ENCODE measurements at places on chromosomes 12 and 14.

DNA sequence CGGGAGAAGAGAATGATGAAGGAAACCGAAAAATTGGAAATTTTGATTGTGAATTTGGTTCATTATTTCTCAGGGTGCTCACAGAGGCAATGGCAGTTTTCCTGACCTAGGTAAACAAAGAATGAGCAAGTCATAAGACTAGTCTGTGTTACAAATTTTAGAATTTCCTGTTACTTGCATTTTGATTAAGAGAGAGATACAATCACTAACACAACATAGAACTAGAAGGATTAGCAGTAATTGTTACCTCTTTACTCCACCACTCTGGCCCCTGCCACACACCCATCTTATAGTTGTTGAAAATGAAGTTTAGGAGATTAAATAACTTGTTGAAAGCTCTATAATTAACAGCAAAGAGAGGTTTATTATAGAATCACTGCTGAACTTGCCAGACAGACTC is 62.0 kb downstream of the CATSPERB start:
- no peak overlapping the region for H3K4me3 ChIP-seq
- no peak for DNase-seq
- H3K27me3 ChIP-seq = no peaks in the 10 kb centered on the region
- H3K36me3 ChIP-seq = no peaks in the 10 kb centered on the region
- H3K4me1 ChIP-seq = no peaks in the 10 kb centered on the region
- H3K27ac ChIP-seq = no peak overlapping the region

DNA sequence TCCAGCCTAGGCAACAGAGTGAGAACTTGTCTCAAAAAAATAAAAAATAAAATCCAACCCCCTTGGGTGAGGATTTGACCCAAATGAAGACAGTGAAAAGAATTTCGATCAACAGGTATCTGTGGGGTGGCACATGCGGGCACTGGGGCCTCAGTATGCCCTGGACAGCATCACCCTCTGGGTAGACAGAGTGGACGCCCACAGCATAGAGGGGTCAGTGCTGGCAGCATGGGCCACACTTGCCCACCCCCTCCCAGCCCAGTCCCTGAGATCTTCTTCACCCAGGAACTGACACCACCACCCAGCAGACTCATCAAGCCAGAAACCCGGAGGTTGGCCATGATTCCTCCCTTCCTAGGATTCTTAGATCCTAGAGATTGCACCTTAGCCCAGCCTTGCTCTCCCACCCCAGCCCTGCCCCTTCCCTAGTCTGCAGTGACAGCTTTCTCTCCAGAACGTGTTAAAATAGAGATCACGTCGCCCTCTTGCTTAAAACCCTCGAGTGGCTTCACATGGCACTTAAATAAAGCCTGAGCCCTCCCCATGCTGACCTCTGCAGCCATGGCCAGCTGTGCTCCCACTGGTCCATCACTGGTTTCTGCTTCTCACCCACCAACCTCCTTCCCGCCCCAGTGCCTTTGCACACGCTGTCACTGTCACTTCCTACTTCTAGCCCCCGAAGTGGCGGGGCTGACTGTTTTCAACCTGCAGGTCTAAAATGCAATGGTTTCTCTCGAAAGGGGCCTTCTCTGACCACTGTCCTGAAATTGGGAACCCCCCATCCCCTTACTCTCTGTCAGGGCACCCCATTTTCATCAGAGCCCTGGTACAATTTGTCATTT is 26.2 kb upstream of the DYNC1H1 start:
- H3K27ac ChIP-seq = no peak overlapping the region
- no peaks in the 10 kb centered on the region for H3K36me3 ChIP-seq
- no peak overlapping the region for H3K4me3 ChIP-seq
- no peaks in the 10 kb centered on the region for H3K4me1 ChIP-seq
- no peak for DNase-seq

DNA sequence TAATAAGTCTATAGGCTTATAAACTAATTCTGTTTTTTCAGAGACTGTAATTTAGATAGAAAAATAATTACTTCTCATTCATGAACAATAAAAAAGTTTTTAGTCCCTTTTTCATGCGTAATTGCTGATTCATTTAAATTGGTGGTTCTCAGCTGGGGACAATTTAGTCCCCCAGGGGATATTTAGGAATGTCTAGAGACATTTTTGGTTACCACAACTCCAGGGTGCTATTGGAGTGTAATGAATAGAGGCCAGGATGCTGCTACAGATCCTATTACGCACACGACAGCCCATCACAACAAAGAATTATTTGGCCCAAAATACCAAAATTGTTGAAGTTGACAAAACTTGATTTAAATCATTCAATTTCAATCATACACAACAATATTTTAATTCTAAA is 22.8 kb upstream of the VCPKMT start:
- no peak overlapping the region for H3K27ac ChIP-seq
- no peak overlapping the region for H3K4me3 ChIP-seq
- DNase-seq = no peak
- no peaks in the 10 kb centered on the region for H3K36me3 ChIP-seq

DNA sequence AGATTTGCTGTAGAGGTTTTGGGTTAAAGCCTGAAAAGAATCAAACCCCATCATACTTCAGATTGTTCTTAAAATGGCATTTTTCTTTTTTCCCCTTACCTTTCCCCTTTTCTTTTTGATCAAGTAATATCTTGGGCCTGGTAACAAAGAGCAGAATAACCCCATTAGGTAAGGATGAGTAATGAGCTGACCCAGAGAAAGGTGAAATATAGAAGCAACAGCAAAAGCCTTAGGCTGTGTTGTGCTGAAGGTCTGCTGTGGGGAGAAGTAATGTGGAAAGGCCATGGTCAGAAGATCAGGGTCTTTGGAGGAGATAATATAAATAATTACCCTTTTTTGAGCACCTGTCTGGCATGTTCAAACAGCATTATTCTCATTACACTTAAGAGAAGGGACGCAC is 42.3 kb downstream of the MIA2 start:
- no peak overlapping the region for H3K4me3 ChIP-seq
- peaks cover 28% of the 10 kb centered on the region for H3K36me3 ChIP-seq
- H3K27ac ChIP-seq = no peak overlapping the region
- H3K27me3 ChIP-seq = no peaks in the 10 kb centered on the region
- DNase-seq = no peak

DNA sequence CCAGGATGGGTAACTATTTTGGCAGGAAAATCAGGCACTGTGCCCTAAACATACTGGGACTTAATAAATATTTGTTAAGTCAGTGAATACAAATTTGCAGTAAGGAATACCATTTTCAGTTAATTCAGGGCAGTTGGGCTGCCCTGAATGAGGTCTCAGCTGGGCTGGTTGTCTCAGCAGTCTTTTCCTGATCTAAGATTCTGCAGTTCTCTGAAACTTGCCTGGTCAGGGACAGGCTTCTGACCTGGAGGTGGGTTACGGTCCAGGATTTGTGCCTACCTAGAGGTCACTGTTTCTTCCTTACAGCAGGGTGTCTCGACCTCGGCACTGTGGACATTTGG is 160.6 kb downstream of the KTN1 start:
- H3K4me1 ChIP-seq = no peaks in the 10 kb centered on the region
- H3K27me3 ChIP-seq = no peaks in the 10 kb centered on the region
- no peaks in the 10 kb centered on the region for H3K36me3 ChIP-seq
- DNase-seq = no peak
- no peak overlapping the region for H3K27ac ChIP-seq
- H3K4me3 ChIP-seq = no peak overlapping the region

GRCh38 chr14:52467515-52468266 is 84.6 kb downstream of the TXNDC16 start:
- no peak overlapping the region for H3K4me3 ChIP-seq
- H3K36me3 ChIP-seq = no peaks in the 10 kb centered on the region
- H3K4me1 ChIP-seq = no peaks in the 10 kb centered on the region
- DNase-seq = no peak
- no peaks in the 10 kb centered on the region for H3K27me3 ChIP-seq
- no peak overlapping the region for H3K27ac ChIP-seq

- H3K4me3 ChIP-seq = no peak overlapping the region
- H3K4me1 ChIP-seq = no peaks in the 10 kb centered on the region
- peaks cover 56% of the 10 kb centered on the region for H3K36me3 ChIP-seq
- no peak overlapping the region for H3K27ac ChIP-seq
These were observed 36.4 kb downstream of the TRAFD1 start for GRCh38 chr12:112161711-112162110.

DNA sequence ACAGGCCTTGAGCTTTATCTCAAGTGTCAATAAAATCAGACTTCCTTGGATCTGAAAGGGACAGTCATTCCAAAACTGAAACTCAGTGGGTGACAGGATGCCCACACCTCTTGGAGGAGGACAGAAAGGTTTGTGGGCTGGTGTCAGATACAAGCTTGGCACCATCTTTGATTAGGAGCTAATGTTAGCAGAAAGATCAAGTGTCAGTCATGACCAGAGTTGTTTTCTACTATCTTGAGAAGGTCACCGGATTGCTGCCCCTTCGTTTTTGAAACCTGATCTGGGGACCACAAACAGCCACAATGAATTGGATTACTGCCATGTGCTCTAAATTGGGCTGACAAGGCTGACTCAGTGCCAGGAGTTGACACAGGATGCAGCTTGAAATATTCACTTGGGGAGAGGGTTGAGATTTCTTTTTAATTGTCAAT is 88.3 kb downstream of the OTOGL start:
- no peak overlapping the region for H3K27ac ChIP-seq
- H3K27me3 ChIP-seq = no peaks in the 10 kb centered on the region
- no peak overlapping the region for H3K4me3 ChIP-seq
- no peak for DNase-seq
- H3K4me1 ChIP-seq = peaks cover 3% of the 10 kb centered on the region

DNA sequence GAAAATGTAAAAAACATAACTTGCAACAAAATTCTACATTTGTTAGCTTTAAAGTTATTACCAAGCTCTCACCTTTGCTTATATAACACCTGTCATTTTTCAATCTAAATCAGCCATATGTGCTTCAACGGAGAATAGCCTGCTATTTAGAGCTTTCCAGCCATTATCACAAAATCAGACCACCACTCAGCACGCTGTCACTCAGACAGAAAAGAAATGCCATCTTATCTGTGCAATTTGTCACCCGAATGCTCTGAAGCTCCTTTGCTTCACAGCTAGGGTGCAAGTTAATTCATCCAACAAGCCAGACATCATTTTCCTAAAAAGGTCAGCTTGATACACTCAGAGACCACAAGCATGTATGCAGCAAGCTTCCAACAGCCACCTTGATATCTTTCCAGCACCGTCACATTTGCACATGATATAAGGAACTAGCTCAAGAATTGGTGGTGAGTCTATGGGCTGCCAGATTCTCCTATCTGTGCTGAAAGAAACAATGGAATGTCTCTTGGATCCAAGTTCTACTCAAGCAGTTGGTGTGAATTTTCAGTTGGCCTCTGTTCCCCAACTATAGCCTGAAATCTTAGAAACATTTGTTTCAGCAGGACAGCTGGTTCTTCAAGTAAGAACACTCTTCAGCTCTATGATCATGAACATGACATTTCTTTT is 20.0 kb upstream of the IFNG-AS1 start:
- no peak overlapping the region for H3K4me3 ChIP-seq
- no peaks in the 10 kb centered on the region for H3K27me3 ChIP-seq
- no peak for DNase-seq
- no peak overlapping the region for H3K27ac ChIP-seq
- H3K4me1 ChIP-seq = no peaks in the 10 kb centered on the region

- H3K4me3 ChIP-seq = no peak overlapping the region
- H3K4me1 ChIP-seq = no peaks in the 10 kb centered on the region
- no peak for DNase-seq
- no peaks in the 10 kb centered on the region for H3K27me3 ChIP-seq
- H3K27ac ChIP-seq = no peak overlapping the region
These were observed 199.1 kb downstream of the SNAPC1 start for GRCh38 chr14:61961369-61961768.

- DNase-seq = no peak
- H3K27ac ChIP-seq = no peak overlapping the region
These were observed 15.9 kb upstream of the GLIPR1L2 start for GRCh38 chr12:75374971-75375370.

DNA sequence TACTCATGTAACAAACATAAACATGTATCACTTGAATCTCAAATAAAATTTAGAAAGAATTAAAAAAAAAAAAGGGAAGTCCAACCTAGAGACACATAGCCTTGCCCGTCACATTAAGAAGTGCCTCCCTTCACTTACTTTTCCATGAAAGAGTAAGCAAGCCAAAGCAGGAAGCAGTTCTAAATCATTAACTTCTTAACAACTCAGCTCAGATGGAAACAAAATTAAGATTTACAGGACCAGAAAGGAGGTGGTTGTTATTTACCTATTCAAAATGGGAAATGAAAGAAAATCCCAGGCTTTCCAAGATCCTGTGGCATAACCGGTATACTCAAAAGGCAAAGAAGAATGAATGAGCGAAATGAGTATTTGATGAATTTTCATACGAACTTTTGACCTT is 258.6 kb upstream of the DCN start:
- no peak for DNase-seq
- H3K36me3 ChIP-seq = no peaks in the 10 kb centered on the region
- H3K27me3 ChIP-seq = no peaks in the 10 kb centered on the region
- H3K4me3 ChIP-seq = no peak overlapping the region

DNA sequence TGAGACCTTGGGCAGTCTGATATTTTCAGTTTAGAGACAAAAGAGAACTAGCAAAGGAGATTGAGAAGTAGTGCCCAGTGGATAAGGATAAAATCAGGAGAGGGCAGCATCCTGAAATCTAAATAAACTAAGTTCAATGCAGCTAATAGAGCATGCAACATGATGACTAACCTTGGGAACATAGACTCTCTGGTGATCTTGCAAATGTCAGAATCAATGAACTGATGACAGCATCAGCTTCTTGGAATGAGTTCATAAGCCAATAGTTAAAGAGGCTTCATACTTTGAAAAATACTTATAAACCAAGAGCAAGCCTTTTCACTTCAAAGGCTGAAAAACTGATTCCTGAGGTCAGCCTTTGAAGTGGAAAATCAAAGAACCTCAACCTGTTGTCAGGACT is 8.2 kb downstream of the TAS2R19 start:
- H3K4me1 ChIP-seq = no peaks in the 10 kb centered on the region
- no peaks in the 10 kb centered on the region for H3K36me3 ChIP-seq
- DNase-seq = no peak
- H3K27ac ChIP-seq = no peak overlapping the region
- H3K4me3 ChIP-seq = no peak overlapping the region

GRCh38 chr14:101494826-101495225 is 66.5 kb upstream of the DIO3 start:
- no peaks in the 10 kb centered on the region for H3K27me3 ChIP-seq
- H3K4me1 ChIP-seq = no peaks in the 10 kb centered on the region
- peak; percentile 10 for DNase-seq
- H3K36me3 ChIP-seq = no peaks in the 10 kb centered on the region
- H3K27ac ChIP-seq = no peak overlapping the region
